ENCODE measurements at places on chromosomes 7 and 10.

DNA sequence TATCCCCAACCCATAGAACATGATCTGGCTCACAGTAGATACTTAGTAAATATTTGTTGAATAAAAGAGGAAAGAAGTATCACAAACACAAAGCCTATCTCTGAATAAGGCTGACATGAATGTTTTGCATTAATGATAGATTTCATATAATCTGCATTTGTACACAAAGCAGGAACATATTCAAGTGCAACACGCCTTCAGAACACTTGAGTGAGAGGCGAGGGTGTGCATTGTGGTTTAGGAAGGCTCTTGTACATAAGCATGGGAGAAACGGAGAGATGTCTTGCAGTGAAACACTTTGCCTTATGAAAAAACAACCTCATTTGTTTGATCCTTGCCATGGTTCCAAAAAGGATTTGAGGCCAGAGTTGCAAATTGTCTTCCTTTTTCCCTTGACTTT, 14.1 kb upstream of the SFMBT2 start:
- no peak for DNase-seq

- no peak for DNase-seq
Observed at GRCh38 chr10:51530541-51530940, 168.9 kb downstream of the CSTF2T start.

- DNase-seq, result no peak
Observed at GRCh38 chr10:839550-840205, 91.8 kb downstream of the LARP4B start.

GRCh38 chr7:49172639-49173038, 248.3 kb downstream of the CDC14C start:
- DNase-seq, result no peak

DNA sequence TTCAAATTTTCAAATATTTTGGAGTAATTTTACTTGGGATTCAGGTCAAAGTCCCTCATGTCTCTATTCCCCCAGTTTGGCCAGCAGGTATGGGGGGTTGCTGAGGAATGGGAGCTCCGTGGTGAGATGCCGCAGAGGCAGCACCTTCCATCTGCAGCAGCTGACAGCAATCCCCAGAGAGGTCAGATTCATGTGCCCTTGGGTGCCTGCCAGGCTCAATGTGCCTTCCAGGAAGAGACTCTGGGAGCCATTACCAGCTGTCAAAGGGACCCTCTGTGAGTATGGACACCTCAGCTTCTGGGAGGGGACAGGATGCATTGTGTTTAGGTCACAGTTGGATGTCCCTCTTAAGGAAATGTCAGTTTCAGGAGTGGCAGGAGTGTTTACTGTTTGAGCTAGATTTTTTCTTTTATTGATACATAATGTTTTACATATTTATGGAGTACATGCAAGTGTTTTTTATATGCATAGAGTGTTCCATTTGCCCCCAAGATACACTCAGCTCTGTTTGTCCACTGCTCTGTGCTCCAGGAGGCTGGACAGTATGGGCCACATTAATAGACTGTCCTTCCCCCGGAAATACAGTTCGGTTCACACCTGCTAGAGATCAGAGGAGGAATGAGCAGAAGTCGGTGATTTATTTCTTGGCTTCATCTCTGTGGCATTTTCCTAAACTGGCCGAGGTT, 75.3 kb upstream of the GRB10 start:
- no peak for DNase-seq

- no peak for DNase-seq
Observed at GRCh38 chr7:68969571-68969970, 628.7 kb upstream of the AUTS2 start.

- DNase-seq, result no peak
Observed at GRCh38 chr10:1057106-1057657, 997 bp downstream of the WDR37 start.

DNA sequence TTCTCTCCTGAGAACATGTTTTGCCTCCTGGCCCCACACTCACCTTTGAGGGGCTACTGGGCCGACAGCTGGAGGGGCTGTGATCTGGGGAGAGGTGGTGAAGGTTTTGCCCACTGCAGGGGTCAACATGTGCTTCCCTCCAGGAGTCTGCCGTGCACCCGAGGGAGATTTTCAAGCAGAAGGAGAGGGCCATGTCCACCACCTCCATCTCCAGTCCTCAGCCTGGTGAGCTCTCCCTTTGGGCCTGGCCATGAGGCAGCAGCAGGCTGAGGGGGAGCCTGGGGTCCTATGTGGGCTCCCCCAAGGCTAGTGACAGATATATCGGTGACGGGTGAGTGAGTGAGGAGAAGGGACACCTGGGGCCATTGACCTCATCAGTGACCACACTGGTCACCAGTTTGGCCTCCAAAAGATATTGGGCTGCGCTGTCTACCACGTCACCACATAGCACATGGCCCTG, 6.6 kb downstream of the PGAM2 start:
- DNase-seq, result no peak

- DNase-seq, result no peak
Observed at GRCh38 chr10:43666552-43666951, 17.9 kb upstream of the ZNF32 start.

- no peak for DNase-seq
Observed at GRCh38 chr7:74498996-74499834, 45.5 kb downstream of the GTF2IRD1 start.

DNA sequence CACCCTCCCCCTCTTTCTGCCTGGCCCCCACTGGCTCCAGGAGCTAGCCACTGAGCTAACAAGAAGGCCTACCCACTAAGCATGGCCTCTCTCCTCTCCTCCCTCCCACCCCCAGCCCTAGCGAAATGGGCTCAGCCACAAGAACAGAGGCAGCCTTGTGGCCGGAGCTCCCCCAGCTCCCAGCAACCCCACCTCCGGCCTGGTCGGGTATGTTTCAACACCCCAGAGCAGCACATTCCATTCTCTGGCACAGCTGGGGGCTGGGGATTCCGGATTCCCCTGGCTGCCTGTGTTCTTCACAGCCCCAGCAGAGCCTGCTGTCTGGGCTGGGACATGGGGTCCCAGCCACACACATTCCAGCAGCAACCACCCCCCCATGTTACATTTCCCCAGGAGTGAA, 9.0 kb downstream of the SFRP5 start:
- peak; percentile 44 for DNase-seq

GRCh38 chr10:9296190-9296589, 1241.7 kb downstream of the GATA3 start:
- DNase-seq, result no peak

- DNase-seq, result no peak
Observed at GRCh38 chr10:124066126-124066700, 27.2 kb downstream of the CHST15 start.

DNA sequence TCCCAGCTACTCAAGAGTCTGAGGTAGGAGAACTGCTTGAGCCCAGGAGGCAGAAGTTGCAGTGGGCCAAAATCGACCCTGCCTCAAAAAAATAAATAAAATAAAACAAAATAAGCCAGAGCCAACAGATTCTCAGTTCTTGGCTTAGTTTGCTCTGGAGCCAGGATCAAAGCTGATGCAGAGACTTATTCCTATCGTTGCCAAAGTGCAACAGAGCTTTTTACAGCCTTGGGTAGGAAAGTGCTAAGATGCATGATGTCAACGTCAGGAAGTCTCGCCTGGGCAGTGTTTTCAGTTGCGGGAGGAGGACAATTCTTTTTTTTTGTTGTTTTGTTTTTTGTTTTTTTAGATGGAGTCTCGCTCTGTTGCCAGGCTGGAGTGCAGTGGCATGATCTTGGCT, 43.8 kb upstream of the CYTH3 start:
- no peak for DNase-seq

Measured in tibial nerve (tissue), 4 donors.